ENCODE measurements at places on chromosomes 12 and 14. TPM values are rescaled to one million over a fixed set of nuclear protein-coding genes. Genes with fewer than 3 reads are reported as not detected.

Gene ASB2
- 1.8 TPM for total RNA-seq

Gene SYNDIG1L
- 0.13 TPM for total RNA-seq

Gene LHX5
- not detected for total RNA-seq

Gene DDN
- 0.14 TPM for total RNA-seq

Gene METTL3
- total RNA-seq = 116 TPM

Gene SEL1L
- 56.7 TPM for total RNA-seq

Gene SLC6A13
- 3.1 TPM for total RNA-seq

Gene HCAR2
- not detected for total RNA-seq

Gene P2RX7
- 4.5 TPM for total RNA-seq

Gene FSCB
- total RNA-seq = not detected

DNA sequence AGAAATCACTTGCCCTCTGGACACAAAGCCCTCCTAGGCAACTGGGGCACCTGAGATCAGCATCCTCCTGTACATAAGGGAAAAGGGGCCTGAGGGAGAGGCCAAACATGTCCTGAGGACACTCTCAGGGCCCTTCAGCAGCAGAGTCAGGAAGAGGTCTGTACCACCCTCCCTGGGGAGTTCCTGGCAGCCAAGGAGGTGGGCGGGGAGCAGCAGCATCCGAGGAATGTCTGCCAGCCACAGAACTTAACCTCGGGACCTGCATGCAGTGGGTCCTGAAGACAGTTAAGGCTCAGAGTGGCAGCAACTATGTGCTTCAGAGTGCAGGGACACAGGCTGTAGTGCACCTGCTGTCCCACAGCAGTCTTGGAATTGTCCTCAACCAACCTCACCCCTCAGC, 62.1 kb downstream of the SPTB start:
- H3K36me3 ChIP-seq = no peaks in the 10 kb centered on the region
- no peak overlapping the region for H3K4me3 ChIP-seq
- DNase-seq = no peak
- H3K27me3 ChIP-seq = peaks cover 9% of the 10 kb centered on the region

GRCh38 chr14:100471441-100472093, 115.7 kb downstream of the BEGAIN start:
- peaks cover 6% of the 10 kb centered on the region for H3K36me3 ChIP-seq
- no peak overlapping the region for H3K4me3 ChIP-seq
- no peak overlapping the region for H3K27ac ChIP-seq

DNA sequence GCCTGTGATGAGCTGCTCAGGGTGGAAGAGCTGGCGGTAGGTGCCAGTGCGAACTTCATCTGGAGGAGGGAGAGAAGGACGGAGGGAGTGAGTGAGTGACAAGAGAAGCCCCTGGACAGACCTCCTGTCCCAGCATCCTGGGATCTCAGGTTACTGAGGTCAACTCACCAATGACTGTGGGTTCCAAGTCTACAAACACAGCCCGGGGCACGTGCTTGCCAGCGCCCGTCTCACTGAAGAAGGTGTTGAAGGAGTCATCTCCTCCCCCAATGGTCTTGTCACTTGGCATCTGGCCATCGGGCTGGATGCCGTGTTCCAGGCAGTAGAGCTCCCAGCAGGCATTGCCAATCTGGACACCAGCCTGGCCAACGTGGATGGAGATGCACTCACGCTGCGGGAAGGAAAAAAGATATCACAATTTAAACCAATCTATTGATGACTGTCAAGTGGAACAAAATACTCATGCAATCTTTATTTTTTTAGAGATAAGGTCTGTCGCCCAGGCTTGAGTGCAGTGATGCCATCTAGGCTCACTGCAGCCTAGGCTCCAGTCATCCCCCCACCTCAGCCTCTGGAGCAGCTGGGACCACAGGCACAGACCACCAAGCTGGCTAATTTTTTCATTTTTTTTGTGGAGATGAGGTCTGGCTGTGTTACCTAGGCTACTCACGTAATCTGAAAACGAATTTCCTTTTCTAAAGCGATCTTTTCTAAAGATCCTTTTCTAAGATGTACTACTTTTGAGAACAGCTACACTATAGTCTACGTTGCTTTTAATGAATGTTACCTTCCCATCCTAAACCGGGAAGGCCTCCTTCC, 1.7 kb downstream of the TUBA1B start:
- H3K27ac ChIP-seq = peak overlapping the region; percentile 99
- H3K4me1 ChIP-seq = peaks cover 14% of the 10 kb centered on the region
- H3K36me3 ChIP-seq = peaks cover 19% of the 10 kb centered on the region
- H3K27me3 ChIP-seq = no peaks in the 10 kb centered on the region

GRCh38 chr12:49332891-49333371, 4.1 kb downstream of the C1QL4 start:
- no peak overlapping the region for H3K27ac ChIP-seq
- DNase-seq = no peak
- no peaks in the 10 kb centered on the region for H3K36me3 ChIP-seq
- H3K4me1 ChIP-seq = peaks cover 19% of the 10 kb centered on the region

DNA sequence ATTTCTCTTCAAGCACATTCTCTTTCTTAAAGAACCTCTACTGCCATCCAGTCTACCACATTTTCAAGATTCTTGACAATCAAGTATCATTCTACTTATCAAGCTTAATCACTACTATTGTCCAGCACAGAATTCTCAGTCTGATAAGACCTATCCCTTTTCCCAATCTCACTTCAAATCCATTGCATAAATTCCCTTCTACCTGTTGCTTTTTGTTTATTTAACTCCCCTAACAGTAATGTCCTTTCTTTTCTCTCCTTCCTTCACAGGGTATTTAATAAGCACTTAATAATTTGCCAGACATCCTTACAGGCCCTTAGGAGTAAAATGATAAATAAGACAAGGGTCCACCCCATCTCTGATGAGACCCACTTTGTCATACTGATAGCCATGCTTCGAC, 41.7 kb downstream of the ZFC3H1 start:
- peaks cover 32% of the 10 kb centered on the region for H3K4me1 ChIP-seq
- no peak for DNase-seq
- H3K36me3 ChIP-seq = peaks cover 97% of the 10 kb centered on the region
- no peaks in the 10 kb centered on the region for H3K27me3 ChIP-seq
- H3K4me3 ChIP-seq = no peak overlapping the region
- H3K27ac ChIP-seq = no peak overlapping the region

DNA sequence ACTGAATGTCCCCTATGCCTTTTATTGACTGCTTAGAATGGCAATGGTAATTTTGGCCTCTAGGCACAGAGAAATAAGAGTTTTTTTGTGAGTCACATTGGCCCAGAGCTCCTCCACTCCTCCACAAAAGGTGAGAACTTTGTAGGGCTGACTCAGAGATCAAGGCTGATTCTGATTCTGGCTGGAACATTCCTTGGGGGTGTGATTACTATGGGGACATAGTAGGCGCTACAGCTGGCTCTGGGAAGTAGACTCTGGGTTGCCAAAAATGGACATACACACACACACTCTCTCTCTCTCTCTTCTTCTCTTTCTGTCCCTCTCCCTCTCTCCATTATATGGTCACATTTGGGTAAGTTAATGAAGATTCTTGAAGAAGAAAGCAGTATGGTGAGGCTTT, 174.6 kb upstream of the DDHD1 start:
- DNase-seq = no peak
- H3K4me1 ChIP-seq = no peaks in the 10 kb centered on the region
- no peaks in the 10 kb centered on the region for H3K27me3 ChIP-seq
- no peak overlapping the region for H3K27ac ChIP-seq
- H3K4me3 ChIP-seq = no peak overlapping the region

GRCh38 chr14:28294834-28295440, 471.6 kb upstream of the FOXG1 start:
- no peaks in the 10 kb centered on the region for H3K4me1 ChIP-seq
- H3K36me3 ChIP-seq = no peaks in the 10 kb centered on the region
- no peaks in the 10 kb centered on the region for H3K27me3 ChIP-seq

GRCh38 chr14:89524412-89524811, 107.4 kb upstream of the FOXN3 start:
- H3K27me3 ChIP-seq = no peaks in the 10 kb centered on the region
- H3K36me3 ChIP-seq = peaks cover 29% of the 10 kb centered on the region
- no peak overlapping the region for H3K4me3 ChIP-seq
- H3K4me1 ChIP-seq = peaks cover 41% of the 10 kb centered on the region
- no peak overlapping the region for H3K27ac ChIP-seq

DNA sequence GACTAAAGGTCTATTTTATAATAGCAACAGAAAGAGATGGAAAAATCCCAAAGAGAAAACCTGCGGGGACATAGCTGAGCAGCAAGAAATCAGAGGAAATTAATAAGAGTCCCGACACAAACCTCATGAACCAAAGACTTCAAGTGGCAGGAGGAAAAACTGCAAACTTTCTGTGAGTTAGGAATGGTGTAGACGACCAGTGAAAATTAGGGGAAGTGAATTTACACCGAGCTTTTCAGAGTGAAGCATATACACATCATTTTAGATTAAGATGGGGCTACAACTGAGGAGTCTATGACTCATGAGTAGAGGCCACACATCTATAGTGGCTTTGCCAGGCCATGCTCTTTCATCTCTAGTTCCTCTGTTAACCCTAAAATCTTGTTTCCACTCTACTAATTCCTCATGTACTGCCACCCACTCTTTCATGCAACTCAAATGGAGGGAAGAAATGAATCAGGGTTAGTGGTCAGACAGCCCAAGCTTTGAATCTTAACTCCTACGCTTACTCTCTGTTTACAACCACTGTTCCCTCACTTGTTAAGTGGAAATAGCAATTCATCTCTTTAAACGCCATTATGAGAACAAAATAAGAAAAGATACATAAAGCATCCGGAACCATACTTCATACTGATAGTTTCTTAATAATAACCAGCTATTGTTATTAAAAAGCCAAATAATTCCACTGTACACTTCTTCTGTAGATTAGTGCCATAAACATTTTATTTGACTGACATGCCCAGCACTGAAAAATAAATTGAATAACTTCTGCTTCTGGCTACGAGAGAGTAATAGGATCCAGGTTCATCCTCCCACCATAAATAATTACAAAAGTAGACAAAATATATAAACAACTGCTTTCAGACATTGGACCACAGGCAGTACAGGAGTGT, 219.3 kb downstream of the RMST start:
- H3K4me3 ChIP-seq = no peak overlapping the region
- H3K36me3 ChIP-seq = no peaks in the 10 kb centered on the region
- H3K4me1 ChIP-seq = no peaks in the 10 kb centered on the region
- no peaks in the 10 kb centered on the region for H3K27me3 ChIP-seq

DNA sequence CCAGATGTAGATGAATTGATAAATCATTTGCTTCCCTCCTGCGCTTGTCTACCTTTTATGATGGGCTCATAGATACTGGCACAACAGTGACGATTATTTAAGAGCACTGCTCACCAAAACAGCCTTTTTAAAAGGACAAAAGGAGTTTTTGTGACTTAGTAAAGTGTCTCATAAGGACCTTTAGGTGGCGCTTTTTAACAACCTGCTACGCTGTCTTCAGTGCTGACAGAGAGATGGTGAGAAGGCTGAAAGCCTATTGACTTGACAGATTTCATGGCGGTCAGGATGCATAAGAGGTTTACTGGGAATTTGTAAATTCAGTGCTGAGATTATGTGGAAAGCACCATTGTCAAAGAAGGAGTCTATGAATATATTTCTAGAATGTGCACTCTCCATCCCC, 87.6 kb downstream of the SLC15A5 start:
- no peak overlapping the region for H3K27ac ChIP-seq
- H3K4me3 ChIP-seq = no peak overlapping the region
- H3K36me3 ChIP-seq = no peaks in the 10 kb centered on the region
- H3K27me3 ChIP-seq = no peaks in the 10 kb centered on the region
- DNase-seq = no peak

DNA sequence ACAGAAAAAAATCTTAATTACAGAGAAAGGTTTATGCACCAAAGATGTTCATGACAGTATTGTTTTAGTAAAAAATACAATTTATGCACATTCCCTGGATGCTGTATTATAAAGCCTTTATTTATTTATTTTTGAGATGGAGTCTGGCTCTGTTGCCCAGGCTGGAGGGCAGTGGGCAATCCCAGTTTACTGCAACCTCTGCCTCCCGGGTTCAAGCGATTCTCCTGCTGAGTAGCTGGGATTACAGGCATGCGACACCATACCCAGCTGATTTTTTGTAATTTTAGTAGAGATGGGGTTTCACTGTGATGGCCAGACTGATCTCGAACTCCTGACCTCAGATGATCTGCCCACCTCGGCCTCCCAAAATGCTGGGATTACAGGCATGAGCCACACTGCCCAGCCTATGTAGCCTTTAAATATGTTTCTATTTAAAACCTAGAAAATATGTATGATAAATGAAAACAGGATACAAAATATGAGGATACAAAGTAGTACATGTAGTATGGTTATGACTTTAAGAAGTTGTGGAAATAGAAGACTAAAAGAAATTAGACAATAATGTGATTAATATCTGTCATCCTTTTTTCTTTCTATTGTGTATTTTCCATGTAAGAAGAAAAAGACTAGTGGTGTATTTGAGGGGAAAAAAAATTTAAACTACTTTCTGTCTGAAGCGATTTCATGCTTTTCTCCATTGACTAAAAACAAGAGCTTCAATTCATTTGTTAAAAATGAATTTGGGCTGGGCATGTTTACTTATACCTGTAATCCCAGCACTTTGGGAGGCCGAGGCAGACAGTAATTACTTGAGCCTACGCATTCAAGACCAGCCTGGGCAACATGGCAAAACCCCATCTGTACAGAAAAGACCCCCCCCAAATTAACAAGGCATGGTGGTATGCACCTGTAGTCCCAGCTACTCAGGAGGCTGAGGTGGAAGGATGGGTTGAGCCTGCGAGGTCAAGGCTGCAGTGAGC, 13.1 kb downstream of the ATF1 start:
- no peak overlapping the region for H3K27ac ChIP-seq
- no peak overlapping the region for H3K4me3 ChIP-seq
- peaks cover 14% of the 10 kb centered on the region for H3K4me1 ChIP-seq
- no peaks in the 10 kb centered on the region for H3K36me3 ChIP-seq

DNA sequence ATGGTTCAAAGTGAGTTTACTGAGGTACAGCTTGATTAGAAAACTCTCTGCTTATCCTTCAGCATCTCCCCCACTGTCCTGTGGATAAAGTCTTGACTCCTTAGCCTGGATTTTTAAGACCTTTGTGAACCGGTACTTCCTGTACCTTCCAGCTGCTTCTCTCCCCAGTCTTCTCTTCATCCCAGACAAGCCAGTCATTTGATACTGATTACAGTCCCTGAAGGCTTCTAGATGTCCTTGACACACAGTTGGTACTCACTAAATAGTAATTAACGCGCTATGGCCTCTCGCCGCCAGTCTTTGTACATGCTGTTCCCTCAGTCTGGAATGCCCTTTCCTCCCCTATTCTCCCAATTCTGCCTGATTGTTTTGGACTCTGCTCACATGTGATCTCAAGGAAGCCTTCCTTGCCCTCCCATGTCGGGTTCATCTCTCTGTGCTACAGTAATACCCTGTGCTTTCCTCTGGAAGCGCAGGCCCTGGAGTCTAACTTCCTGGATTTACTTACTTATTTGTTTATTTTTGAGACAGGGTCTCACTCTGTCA, 50.6 kb upstream of the PTGR2 start:
- no peak for DNase-seq
- H3K4me3 ChIP-seq = no peak overlapping the region
- peaks cover 5% of the 10 kb centered on the region for H3K36me3 ChIP-seq
- no peak overlapping the region for H3K27ac ChIP-seq
- H3K4me1 ChIP-seq = no peaks in the 10 kb centered on the region

- H3K27ac ChIP-seq = peak overlapping the region; percentile 14
- no peak overlapping the region for H3K4me3 ChIP-seq
- peaks cover 6% of the 10 kb centered on the region for H3K36me3 ChIP-seq
- H3K27me3 ChIP-seq = no peaks in the 10 kb centered on the region
Observed at GRCh38 chr12:14264778-14265177, 100.7 kb upstream of the ATF7IP start.

Data from naive thymus-derived CD8-positive, alpha-beta T cell (primary cell).